EL (cell line): ENCODE measurements at places on chromosomes 7 and 10.

- no peak for DNase-seq
Measured at GRCh38 chr10:132788180-132788830, 2.4 kb upstream of the NKX6-2 start.

DNA sequence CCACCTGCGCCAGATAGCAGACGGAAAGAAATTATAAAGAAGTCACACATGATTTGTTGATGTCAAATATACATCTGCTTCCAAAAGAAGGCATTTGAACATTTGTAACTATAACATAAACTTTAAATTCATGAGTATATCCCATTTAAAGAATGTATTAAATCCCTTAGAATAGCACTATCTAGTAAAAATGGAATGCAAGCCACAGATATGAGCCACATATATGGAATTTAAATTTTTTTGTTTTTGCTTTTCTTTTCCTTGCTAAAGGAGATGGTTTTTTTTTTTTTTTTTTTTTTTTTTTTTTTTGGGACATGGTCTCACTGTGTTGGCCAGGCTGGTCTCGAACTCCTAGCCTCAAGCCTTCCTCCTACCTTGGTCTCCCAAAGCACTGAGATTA is 730.8 kb downstream of the PHTF2 start:
- DNase-seq, result peak; percentile 48

- DNase-seq, result no peak
Measured at GRCh38 chr7:24885305-24885704, 94.7 kb downstream of the OSBPL3 start.

- DNase-seq, result no peak
Measured at GRCh38 chr7:1848911-1849311, 178.8 kb downstream of the ELFN1 start.

DNA sequence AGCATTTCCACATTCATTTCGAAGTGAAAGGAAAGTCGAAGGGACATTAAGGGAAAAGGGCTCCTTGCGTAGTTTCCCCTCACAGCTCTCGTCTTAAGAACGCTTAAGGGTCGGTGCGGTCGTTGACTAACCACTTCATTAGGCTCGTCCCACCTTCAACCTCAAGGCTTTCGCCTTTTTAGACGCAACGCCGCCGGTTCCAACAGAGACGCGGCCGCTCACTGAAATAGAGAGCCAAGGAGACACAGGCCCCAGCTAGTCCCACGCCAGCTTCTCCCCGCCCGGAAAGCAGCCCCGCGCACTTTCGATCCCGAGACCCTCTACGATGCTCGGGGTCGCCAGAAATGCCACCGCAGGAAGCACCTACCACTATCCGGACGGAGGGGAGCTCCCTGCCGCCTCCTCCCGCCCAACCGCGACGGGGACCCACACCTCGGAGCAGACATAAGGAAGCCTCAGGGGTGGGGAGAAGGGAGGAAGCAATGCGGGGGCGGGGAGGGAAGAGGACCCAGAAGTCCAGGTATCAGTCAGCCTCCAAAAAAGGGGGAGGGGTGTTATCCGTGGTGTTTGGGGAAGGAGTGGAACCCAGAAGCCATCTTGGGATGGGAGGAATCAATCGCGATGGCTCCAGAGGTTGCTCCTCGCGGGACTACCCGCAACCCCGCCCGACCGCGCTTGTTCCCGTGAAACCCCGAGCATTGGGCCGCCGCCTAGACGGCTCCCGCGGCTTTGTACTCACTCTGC is 559 bp downstream of the TRA2A start:
- peak; percentile 66 for DNase-seq

DNA sequence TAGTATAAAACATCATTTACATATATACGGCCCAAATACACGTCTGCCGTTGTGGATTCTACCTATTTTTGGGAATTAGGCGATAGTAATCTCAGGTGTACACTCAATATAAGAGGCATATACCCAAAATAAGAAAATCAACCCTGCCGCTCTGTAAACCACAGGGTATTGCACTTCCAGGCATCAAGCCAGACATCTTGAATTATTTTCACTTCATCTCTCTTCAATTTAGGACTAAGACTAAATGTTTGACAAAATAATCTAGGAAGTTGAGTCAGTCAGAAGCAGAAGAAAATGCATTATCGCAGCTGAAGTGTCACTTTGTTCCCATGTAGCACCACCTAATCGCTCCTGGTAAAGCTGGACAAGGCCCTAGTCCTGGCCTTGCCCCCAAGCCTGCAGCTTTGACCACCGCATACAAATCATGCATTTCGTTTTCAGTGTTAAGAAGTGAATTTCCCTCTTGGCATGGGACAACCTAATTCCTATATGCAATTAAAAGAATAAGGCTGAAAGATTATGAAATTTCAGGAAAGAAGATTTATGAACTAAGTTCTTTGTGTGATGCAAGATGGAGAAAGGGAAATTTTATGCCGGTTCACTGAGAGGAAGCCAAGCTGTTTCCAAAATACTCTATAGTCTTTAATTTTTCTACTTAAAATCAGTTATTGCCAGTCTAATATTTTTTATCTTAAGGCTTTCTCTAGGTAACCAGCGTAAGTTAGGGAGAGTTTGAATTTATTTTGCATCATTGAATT is 26.0 kb downstream of the CABCOCO1 start:
- no peak for DNase-seq

- no peak for DNase-seq
Measured at GRCh38 chr7:18570441-18570840, 74.9 kb downstream of the HDAC9 start.

GRCh38 chr10:73967022-73967429 is 30.9 kb upstream of the VCL start:
- DNase-seq, result peak; percentile 9

GRCh38 chr10:77251297-77252013 is 386.2 kb downstream of the KCNMA1 start:
- peak; percentile 58 for DNase-seq

GRCh38 chr7:73918926-73919693 is 58.2 kb downstream of the TMEM270 start:
- no peak for DNase-seq

DNA sequence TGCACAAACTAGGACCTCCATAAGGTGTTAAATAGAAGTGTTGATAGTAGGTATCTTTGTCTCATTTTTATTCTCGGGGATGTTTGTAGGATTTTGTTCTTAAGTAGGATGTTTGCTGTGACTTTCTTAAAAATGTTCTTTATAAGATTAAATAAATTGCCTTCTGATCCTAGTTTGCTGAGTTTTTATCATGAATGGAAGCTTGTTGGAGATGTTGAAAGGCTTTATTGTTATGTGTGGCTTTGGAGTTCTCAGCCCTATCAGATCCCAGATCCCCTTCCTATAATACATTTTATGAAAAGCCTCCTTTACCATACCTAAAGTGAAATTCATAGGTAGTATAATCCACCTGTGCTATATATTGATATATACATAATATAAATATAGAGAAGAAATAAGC is 40.1 kb downstream of the NHLRC2 start:
- DNase-seq, result no peak

GRCh38 chr10:12796401-12797160 is 204.9 kb downstream of the CCDC3 start:
- DNase-seq, result no peak

DNA sequence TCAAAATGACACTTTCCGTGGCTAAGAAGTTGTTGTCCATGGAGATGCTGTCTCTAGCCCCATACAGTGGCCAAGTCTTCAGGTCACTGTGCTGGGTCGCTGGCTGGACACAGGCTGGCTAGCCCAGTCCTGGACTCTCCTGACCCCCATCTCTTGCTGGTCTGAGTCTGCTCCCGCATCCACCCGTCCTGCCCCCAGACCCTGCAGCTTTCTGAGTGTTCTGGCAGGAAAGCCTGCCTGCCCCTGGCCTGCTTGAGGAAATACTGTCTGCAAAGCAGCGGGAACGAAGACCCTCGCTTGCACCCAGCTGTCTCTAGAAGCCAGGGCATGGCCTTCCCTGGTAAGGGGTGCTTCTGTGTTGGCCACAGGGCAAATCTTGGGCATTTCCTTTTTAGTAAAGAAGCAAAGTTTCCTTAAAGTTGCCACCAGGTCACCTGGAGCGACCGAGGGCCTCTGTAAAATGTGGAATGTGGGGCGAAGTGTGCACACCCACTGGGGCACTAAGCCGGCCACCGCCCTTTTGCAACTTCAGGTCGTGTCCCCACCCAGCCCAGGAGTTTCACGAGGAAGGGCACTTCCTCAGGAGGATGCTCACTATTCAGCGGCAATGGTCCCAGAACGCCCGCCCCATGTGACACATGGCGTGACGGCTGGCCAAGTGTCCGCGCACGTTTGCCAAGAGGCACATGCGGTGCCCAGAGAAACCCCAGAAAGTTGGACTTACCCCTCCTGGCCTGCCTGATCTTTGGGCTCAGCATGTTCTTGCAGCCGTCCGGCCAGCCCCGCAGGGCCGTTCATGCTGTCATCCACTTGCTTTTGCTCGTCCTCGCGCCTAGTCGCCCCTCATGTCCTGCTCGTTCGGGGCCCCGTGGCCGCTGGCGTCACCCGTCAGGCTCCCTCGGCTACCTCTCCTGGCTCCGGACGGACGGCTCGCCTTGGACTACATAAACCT is 558 bp downstream of the ARHGAP22 start:
- DNase-seq, result no peak

GRCh38 chr7:158274404-158274811 is 313.2 kb downstream of the PTPRN2 start:
- DNase-seq, result no peak

GRCh38 chr10:60446851-60447250 is 57.2 kb upstream of the ANK3 start:
- DNase-seq, result peak; percentile 48

GRCh38 chr10:42962110-42962901 is 114.6 kb upstream of the RET start:
- DNase-seq, result no peak

DNA sequence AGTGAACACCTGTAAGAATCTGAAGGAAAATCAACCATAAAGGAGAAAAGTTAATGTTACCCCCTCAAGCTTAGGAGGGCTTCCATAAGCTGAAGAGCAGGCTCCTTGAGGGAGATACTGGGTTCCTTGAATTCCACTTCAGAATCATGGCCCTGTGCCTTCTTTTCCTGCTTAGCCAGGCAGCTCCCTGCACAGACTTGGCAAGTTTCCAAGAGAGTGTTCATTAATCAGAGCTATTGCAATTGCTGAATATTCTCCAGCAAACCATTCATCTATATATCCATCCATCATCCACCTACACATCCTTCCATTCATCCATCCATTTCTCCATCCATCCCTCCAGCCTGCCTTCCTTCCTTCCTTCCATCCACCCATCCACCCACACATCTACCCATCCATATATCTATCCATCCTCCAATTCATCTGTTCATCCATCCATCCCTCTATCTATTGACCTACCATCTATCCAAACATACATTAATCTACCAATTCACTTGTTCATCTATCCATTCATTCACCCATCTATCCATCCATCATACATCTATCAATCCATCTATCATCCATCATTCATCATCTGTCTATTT is 574.4 kb downstream of the PTPRN2 start:
- DNase-seq, result no peak

DNA sequence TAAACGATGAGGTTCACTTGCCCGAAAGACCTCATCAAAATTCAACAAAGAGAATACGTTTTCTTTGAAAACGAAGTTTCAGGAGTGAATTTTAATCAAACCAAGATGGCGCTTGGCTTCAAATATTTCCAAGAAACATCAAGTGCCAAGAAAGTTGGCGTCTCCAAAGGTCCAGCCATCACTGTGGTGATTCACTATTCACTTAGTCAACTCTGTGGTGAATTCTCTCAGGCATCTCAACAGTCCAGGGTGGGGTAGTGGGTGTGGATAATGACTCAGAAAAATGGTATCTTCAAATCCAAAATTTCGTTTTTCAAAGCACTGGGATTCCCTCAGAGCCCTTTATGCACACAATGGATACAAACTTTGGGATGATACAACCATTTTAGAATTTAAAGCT is 133.1 kb downstream of the SVIL start:
- peak; percentile 92 for DNase-seq

DNA sequence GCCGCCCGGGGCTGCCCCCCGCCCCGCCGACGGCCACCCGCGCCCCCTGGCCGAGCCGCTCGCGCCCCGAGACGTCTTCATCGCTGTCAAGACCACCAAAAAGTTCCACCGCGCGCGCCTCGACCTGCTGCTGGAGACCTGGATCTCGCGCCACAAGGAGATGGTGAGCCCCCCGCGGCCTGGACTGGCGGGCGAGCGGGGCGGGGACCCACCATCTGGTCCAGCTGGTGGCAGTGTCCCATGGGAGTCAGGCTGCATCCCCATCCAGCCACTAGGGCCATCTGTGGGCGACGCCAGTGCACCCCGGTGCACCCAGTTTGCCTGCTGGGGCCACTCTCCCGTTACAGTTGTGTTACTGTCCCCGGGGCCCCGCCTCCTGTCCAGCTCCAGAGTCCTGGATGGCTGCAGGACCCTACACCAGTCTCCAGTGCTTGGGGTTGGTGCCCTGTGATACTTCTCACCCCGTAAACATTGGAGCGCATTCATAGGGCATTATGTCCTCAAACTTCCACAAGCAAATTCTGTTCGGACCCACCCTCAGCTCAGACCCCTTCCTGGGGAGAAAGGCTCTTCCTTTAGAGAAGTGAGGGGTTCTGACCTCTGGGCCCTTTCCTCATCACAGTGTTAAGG is 672 bp downstream of the LFNG start:
- peak; percentile 59 for DNase-seq

DNA sequence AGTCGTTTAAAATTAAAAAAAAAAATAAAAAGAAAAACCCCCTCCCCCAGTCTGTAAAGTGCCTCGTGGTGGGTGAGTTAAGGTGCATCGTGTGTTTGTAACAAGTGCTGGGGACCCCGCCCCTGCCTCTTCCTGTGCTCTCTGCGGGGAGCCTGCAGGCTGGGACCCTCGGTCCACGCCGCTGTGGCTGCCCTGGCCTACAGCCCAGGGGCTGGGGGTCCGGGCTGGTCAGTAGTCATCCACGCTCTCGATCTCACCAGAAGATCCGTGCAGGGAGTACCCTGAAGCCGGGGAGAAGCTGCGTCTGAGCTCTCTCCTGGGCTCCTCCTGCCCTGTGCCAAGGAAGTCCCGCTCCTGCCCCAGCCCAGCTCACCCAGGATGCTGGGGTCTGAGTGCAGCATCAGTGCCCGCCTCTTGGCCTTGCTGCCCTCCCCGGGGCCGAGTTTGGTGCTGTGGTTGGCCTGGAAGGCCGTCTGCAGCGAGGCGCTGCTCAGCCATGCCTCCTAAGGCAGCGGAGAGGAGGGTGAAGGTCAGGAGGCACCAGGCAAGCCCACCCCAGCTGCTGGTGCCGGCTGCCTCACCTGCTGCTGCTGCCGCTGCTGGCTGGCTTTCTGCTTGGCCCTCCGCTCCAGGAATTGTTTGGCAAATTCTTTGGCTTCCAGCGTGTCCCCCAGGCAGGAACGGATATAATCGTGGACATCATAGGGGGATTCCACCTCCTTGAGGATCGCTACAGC is 8.1 kb downstream of the GNB2 start:
- DNase-seq, result no peak

DNA sequence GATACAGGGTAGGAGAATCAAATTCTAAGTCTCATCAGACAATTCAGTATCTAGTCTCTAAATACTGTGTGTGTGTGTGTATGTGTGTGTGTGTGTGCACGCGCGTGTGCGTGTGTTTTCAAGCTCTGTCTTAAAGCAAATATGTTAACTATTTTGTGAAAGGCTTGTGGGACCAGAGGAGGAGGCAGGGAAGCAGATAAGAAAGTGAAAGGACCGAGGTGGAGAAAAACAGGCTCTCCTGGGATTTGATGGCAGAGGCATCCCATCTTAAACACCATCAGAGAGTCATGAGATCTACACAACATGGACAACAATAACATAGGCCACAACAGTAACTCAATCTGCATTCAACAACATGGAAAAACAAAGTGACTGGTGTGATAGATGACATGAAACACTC is 67.1 kb downstream of the PIP4K2A start:
- no peak for DNase-seq
